ENCODE measurements at places on chromosomes 13 and 19.

DNA sequence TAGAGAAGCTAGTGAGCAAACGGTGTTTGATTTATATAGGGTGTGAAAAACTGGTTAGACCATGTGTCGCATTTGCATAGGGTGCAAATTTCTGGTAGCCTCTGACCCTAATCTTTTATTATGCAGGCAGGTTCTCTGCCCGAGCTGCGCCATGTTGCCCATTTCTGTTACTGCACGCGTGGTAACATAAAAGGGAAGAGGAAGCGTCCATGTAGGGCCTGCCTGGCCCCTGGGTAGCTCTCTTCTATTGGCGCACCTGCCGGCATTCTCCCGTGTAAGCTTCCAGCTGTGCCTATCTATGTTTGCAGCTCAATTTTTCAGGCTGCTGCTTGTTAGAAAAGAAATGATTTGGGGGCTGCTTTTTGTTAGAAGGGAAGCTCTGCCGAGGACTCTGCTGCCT lies 14.0 kb upstream of the CD70 start:
- DNase-seq: no peak

GRCh38 chr13:25148402-25148771 lies 23.7 kb downstream of the AMER2 start:
- DNase-seq: no peak

DNA sequence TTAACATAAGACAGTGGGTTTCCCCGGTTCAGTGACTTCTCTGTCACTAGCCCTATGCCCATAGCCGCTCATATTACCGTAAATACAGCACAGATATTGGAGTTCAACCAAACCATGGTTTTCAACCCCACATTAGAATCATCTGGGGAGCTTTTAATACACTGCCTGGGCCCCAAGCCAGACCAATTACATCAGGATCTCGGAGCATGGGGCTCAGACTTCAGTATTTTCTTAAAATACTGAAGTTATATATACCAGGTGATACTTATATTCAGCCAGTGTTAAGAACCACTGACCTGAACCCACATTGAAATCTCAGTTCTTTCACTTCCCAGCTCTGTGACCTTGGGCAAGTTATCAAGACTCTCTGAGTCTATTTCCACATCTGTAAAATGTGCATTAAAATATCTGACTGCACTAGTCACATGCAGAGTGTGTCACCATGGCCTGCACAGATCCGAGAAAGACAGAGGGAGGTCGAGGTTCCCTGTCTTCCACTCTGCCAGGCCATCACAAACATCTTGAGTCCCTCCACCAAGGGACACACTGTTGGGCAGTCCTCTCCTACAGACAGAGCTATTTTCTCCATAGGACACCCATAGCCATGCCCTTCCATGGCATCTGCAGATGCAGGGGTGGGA lies 32.2 kb upstream of the IPO5 start:
- DNase-seq: no peak

- DNase-seq: no peak
Observed at GRCh38 chr19:2661615-2662014, 40.9 kb downstream of the GNG7 start.

GRCh38 chr19:38959618-38960017 lies 15.9 kb downstream of the FBXO17 start:
- no peak for DNase-seq

DNA sequence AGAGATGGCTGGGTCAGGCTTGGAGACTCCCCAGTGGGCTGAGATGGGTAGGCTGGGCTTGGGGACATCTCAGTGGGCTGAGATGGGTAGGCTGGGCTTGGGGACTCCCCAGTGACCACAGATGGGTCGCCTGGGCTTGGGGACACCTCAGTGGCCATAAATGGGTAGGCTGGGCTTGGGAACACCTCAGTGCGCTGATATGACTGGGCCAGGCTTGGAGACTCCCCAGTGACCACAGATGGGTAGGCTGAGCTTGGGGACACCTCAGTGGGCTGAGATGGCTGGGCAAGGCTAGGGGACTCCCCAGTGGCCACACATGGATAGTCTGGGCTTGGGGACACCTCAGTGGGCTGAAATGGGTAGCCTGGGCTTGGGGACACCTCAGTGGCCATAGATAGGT lies 12.8 kb downstream of the IQCN start:
- no peak for DNase-seq

GRCh38 chr19:22532388-22533300 lies 101.5 kb upstream of the ZNF492 start:
- DNase-seq: peak; percentile 55

- no peak for DNase-seq
Observed at GRCh38 chr13:91879360-91879759, 480.9 kb downstream of the GPC5 start.

GRCh38 chr13:80572308-80572922 lies 231.5 kb upstream of the SPRY2 start:
- no peak for DNase-seq

GRCh38 chr19:45340899-45341453 lies 426 bp downstream of the KLC3 start:
- DNase-seq: no peak

GRCh38 chr19:46392837-46393236 lies 20.5 kb downstream of the CCDC8 start:
- DNase-seq: no peak

- no peak for DNase-seq
Observed at GRCh38 chr13:105984236-105984635, 551.2 kb downstream of the EFNB2 start.
